Stimulated activated CD8-positive, alpha-beta memory T cell treated with anti-CD3 and anti-CD28 coated beads, Interleukin-4, amount 100 ng/mL, for 1 hour (primary cell): ENCODE measurements at places on chromosomes 12 and 14.

- peak; percentile 28 for DNase-seq
Measured at GRCh38 chr12:122834921-122835749, at the start of gene HIP1R. HIP1R (plus strand) TSS chr12:122835457; CDS start chr12:122835551, 94 bp downstream.

- DNase-seq, result no peak
Measured at GRCh38 chr12:13941258-13942249, 39.8 kb downstream of the GRIN2B start.

GRCh38 chr12:52014567-52015530, 8.1 kb downstream of the TAMALIN start:
- DNase-seq, result no peak

GRCh38 chr12:75707983-75708382, 196.6 kb upstream of the KRR1 start:
- no peak for DNase-seq

GRCh38 chr12:52010152-52010622, 3.4 kb downstream of the TAMALIN start:
- DNase-seq, result no peak

GRCh38 chr12:85356596-85357385, 76.8 kb downstream of the ALX1 start:
- DNase-seq, result no peak

DNA sequence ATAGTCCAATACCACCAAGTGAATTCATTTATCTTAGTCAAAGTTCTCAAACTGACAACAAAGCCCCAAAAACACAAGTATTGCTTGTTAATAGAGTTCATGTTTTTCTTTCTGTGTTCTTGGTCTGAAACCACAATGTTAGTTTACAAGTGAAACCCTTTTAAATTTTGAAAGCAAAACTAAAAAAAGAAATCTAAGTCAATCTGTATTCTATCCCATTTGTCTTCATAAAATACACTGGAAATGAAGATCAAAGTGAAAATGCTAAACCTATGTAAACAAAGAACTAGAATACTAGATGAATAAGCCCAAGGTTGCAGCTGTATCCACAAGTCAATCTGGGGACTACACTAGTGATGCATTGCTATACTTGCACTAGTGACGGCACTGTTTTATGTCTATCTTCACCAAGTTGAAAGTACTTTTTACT, 10.4 kb downstream of the MAP4K5 start:
- DNase-seq, result no peak

GRCh38 chr12:76375470-76375869, 27.3 kb upstream of the BBS10 start:
- no peak for DNase-seq

GRCh38 chr14:55540847-55541773, 38.9 kb upstream of the KTN1 start:
- no peak for DNase-seq

GRCh38 chr14:71625891-71626701, 306.1 kb upstream of the RGS6 start:
- DNase-seq, result no peak

DNA sequence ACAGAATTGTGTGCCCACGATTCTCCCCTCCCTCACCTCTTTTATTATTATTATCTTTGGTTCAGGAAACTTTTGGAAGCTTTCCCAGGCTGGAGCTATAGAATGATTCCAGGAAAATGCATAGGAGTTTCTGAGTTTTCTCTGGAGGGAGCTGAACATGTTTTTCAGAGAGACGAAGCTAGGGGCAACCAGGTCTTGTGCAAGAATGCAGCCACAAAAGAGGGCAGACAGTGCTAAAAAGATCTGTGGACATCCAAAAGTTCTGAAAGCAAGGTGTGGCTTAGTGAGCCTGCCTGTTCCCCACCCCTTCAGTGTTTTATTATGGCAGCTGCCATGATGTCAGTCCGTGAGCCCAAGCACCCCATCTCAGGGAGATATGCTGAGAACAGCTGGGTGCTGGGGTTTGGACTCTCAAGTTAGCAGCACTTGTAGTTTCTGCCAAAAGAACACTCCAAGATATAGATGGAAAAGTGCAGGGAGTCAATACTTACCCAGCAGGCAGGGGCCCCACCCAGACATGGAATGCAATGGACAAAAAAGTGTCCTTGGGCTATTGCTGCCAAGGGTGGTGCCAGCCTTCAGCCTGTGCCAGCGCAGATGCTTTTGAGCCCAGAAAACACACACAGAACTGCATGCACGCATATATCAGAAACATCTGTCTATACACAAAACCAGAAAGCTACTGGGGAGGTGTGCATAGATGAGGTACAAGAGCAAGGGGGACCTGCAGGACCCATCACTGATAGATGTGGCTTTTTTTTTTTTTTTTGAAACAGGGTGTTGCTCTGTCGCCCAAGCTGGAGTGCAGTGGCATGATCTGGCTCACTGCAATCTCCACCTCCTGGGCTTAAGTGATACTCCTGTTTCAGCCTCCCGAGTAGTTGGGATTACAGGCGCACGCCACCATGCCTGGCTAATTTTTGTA, 17.0 kb upstream of the IRF2BPL start:
- no peak for DNase-seq

DNA sequence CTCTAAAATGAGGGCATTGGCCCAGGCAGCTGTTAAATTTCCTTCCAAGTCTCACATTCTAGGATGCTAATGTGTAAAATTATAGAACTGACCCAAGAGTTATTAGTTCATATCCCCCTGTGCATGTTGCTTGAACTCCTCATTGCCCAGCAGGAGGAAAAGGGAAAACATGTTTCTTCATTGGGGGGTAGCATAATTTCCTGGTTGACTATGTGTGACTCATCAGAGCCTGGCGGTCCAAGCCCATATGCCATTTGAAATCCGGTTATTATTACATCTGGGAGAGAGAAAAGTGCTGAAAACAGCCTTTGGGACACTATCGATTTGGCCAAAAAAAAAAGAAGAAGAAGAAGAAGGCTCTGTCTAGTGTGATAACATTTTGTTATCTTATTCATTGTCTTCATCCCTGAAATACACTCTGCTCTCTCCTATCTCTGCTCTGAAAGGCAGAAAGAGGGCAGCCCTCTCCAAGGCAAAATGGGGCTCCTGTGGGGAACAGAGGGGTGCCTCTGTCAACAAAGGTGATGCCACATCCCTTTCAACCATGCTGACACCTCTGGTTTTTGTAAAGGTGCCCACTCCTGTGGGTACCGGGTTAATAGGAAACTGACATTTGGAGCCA, 114.2 kb downstream of the DAD1 start:
- no peak for DNase-seq

DNA sequence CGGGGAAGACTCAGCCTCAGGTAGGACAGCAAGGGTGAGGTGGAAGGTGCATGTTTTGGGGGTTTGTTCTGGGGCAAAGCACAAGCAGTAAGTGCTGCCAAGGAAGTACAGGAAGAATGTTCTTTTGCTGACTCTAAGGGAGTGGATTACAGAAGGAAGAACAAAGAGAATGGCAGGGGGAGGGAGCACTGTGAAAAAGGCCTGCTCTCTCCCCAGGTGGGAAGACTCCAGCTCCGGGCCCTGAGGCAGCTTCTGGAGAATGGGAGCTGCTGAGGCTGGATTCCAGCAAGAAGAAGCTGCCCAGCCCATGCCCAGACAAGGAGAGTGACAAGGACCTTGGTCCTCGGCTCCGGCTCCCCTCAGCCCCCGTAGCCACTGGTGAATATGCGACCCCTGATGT, 7.0 kb upstream of the PFDN5 start:
- DNase-seq, result no peak

DNA sequence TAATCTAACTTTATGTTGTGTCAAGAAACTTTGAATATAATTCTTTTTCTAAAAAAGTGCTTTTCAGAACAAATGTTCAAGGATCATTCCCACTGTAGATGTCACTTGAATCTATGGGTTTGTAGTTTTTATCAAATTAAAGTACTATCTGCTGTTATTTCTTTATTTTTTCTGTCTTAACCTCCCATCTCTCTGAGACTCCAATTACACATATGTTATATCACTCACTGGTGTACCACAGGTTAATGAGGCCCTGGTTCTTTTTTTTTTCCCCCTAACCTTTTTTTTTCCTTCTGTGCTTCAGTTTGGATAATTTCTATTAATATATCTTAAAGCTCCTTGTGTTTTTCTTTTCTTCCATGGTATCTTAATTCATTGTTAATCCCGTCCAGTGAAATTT, 279.9 kb upstream of the RGS6 start:
- DNase-seq, result no peak

DNA sequence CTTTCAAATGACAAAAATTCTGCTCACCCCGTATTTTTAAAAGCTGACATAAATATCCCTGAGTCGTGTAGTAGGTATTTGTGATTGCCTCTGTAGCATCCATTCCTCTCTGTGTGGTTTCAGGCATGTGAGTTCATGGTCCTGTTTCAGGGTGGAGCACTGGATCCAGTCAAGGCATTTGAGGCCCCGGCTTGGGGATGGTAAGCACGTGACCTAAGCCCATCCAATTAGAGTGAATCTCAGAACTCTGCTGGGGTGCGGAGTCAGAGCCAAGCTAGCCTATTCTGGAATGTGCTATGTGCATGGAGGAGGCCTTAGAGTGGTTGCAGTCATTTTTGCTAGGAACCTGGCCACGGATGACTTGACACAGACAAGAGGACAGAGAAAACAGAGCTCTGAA, 4.3 kb upstream of the CSRP2 start:
- no peak for DNase-seq

DNA sequence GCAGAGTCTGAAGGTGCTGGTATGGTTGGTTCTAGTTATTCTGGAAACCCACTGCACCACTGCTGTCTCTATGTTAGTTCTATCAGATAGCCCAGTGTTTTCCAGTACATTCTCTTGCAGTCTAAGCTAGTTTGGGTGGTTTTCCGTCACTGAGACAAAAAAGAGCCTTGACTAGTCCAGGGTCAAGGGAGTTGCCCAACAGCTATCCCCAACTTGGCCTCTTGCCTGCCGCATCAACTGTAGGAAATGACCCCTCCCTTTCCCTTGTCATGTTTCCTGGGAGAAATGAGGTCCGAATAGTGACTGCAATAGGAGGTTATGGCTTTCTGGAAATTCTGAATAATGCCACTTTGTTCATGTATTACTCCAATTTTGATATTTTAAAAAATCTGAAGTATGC, 160.4 kb downstream of the EFCAB11 start:
- DNase-seq, result no peak

- DNase-seq, result no peak
Measured at GRCh38 chr12:86170051-86170450, 86.1 kb downstream of the MGAT4C start.

DNA sequence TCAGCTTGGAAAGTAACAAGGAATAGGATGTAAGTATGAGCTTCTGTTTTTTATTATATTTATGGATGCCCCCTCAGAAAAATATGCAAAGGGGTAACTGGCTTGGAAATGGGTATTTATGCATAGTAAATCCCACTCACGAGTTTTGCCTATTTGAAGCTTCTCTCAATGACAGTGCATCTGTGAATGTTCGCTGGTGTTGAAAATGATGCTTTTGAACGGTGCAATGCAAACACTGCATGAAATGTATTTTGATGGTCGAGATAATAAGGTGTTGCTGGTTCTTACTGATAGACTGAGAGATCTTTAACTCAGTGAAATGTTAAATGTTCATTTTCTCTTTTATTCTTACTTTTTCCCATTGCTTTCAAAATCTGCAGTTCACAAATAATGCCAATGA, 36.0 kb upstream of the PSEN1 start:
- no peak for DNase-seq
